ENCODE measurements at places on chromosomes 11 and 22.

DNA sequence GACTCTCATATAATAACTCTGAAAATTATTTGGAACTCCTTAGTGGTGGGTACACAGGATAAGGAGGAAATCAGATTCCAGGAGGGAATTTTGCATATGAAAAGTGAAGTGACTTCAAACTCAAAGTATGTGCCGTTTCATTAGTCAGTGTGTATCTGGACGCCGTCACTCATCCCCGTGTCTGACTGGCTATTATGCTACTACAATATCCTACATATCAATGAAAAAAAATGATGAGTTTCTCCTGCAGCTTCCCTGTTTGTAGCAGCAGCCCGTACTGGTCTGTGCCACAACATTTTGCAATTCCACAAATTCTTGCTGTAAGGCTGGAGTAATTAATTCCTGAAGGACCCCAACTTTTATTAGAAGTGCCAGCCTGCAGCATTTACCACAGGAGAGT is 16.5 kb downstream of the WT1 start:
- DNase-seq, result no peak

DNA sequence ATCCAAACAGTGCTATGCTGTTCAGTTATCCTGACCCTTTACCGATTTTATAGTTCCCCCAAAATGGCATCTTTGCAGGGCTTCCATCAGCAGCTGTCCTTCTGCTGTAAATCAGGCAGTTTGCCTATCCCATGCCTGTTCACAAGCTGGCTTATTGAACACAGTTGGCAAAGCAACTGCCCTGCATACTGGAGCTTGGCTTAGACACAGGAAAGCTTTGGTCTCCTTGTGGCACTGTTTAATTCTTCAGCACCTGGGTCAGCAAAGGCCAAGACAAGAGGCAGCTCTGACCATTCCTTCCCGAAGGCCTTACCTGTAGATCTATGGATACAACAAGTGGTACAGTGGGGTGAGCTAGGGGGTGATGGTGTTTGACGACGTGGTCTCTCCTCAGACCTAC is 32.2 kb downstream of the TSPAN18 start:
- DNase-seq, result no peak

GRCh38 chr22:37894939-37895670 is 11.0 kb upstream of the MICALL1 start:
- no peak for DNase-seq

DNA sequence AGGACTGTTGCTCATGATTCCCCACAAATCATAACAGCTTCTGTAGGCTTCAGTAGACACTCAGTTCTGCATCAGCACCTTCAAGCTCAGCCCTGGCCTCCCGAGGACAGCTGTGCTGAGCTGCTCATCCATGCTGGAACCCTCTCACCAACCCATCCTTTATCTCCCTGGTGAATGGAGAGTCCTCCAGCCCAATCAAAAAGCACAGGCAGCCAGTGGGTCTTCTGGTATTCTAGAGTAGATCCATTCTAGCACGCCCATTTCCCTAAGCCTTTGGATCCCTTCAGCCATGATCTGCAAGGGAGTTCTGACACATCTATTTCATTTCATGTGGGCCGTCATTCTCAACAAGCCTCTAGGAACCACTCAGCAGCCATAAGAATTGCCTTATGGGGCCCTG is 44.6 kb upstream of the SPATA19 start:
- no peak for DNase-seq

GRCh38 chr22:43392385-43392989 is 19.3 kb upstream of the MPPED1 start:
- no peak for DNase-seq

DNA sequence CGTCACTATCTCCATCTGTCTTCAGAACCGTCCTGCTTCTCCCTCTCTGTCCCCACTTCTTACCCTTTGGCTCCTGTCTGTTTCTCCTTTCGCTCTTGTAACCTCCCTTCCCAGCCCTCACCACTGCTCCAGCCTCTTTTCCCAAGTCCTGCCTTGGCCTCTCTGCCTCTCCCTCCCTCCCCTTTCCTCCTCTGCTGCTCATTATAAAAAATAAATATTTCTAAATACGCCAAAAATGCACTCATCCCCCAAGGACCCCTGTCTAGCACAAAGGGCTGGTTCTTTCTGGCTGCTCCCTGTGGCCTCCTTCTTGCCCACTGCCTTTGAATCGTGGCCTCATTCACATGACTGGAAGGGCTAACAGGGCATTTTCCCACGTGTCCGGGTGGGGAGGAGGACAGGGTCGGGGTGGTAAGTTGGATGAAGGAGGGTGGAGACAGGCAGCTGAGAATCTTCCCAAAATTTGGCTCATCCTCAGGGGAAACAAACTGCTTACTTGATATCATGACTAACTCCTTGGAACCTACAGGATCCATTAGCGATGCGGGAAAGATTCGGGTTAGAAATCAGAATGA is 26.4 kb upstream of the OAF start:
- no peak for DNase-seq

GRCh38 chr11:44968510-44968909 is 17.8 kb upstream of the TP53I11 start:
- DNase-seq, result no peak

GRCh38 chr11:6458352-6459098 is 15.2 kb downstream of the TRIM3 start:
- DNase-seq, result no peak

GRCh38 chr11:1478011-1478410 is 8.6 kb downstream of the MOB2 start:
- DNase-seq, result no peak

DNA sequence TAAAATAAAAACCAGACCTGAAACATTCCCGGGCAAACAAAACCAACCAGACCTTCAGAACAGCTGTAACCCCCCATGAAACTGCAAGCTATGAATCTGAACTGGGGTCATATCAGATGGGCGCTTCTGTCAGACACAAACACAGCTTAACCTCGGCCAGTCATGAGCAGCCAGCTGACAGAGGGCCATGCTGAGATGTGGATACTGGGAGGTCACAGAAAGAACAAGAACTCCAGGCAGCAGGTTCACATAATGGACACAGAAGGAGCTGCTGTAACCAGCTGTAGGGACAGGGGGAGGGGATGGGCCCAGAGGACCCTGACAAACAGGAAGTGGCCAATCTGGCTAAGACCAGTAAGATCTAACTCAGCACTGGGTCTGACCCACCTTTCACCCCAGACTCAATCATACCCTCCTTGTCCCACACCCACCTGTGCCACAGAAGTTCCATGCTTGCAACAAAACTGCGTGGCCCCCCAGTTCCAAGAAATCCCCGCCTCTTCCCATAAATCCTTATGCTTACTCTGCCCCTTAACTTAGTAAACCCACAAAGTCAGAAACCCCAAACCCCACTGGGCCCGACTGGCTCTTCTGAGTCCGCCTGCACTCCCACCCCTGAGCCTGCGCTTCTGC is 4.0 kb downstream of the APOL4 start:
- peak; percentile 19 for DNase-seq
